ENCODE measurements at places on chromosomes 5 and 9. TPM values are rescaled to one million over a fixed set of nuclear protein-coding genes. Genes with fewer than 3 reads are reported as not detected.

Gene ZNF608
- total RNA-seq, result 10.9 TPM

- no peak overlapping the region for H3K4me3 ChIP-seq
- H3K27me3 ChIP-seq, result no peaks in the 10 kb centered on the region
- no peaks in the 10 kb centered on the region for H3K36me3 ChIP-seq
- H3K4me1 ChIP-seq, result no peaks in the 10 kb centered on the region
- DNase-seq, result no peak
Measured at GRCh38 chr5:140365941-140366340, 5.9 kb downstream of the SLC4A9 start.

- H3K27me3 ChIP-seq, result no peaks in the 10 kb centered on the region
- no peaks in the 10 kb centered on the region for H3K4me1 ChIP-seq
- H3K27ac ChIP-seq, result no peak overlapping the region
- H3K36me3 ChIP-seq, result peaks cover 31% of the 10 kb centered on the region
- no peak overlapping the region for H3K4me3 ChIP-seq
Measured at GRCh38 chr5:176471098-176471497, 22.9 kb downstream of the FAF2 start.

GRCh38 chr5:116088062-116088461 is 3.2 kb downstream of the COMMD10 start:
- H3K36me3 ChIP-seq, result peaks cover 26% of the 10 kb centered on the region
- H3K4me3 ChIP-seq, result no peak overlapping the region
- no peak for DNase-seq
- no peaks in the 10 kb centered on the region for H3K27me3 ChIP-seq
- H3K4me1 ChIP-seq, result no peaks in the 10 kb centered on the region

DNA sequence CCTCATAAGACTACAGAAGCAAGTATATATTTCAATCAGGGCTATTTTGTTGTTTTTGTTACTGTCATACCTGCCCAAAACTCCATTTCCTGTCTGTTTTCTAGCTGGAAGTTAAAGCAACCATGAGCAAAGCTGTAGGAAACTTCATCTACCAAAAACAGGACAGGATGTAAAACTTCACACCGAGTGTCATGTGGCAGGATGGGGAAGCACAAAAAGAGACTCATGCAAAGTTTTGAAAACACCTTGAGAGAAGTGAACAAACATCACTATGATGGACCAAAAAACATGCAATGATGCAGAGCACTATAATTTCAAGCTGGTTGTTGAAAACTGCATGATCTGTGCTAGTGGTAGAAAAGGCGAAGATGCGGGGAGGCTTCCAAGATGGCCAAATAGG is 6.3 kb upstream of the GZMA start:
- H3K4me3 ChIP-seq, result no peak overlapping the region
- no peaks in the 10 kb centered on the region for H3K27me3 ChIP-seq
- no peak overlapping the region for H3K27ac ChIP-seq
- no peaks in the 10 kb centered on the region for H3K36me3 ChIP-seq
- H3K4me1 ChIP-seq, result no peaks in the 10 kb centered on the region

DNA sequence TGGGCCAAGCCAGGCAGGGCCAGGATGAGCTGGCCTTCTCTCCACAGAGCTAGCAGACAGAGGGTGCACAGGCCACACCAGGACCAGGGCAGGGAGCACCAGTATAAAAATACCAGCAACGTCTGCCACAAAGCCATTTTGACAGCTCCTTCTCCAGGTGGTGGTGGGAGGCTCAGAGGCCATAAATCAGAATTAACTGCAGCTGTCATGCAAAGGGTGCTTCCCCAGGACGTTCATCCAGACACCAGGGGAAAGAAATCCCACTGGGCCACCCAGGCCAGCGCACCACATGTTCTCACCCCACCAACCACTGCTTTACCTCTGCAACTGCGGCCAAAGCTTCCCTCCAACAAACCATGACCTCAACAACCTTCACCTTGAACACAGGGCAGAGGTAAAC is 403.7 kb upstream of the TRPC7 start:
- no peak overlapping the region for H3K4me3 ChIP-seq
- no peaks in the 10 kb centered on the region for H3K36me3 ChIP-seq

DNA sequence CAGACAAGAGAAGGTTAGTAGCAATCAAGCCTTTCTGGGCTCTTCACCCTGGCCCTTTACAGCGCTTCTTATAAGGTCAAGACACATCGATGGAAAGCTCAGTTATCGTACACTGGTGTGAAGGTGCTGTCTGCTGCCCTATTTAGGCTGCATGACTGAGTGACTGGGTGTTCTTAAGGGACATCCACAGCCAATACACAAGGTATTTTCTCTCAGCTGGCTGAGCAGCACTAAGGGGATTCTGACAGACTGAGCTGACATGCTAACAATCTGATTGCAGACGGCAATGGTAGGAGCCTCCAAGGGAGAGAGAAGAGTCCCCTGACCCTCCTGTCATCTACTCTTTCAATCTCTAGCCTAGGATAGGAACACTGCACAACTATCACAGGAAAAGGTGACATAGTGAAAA is 577.9 kb downstream of the ISL1 start:
- H3K27me3 ChIP-seq, result no peaks in the 10 kb centered on the region
- no peaks in the 10 kb centered on the region for H3K36me3 ChIP-seq
- DNase-seq, result no peak
- no peaks in the 10 kb centered on the region for H3K4me1 ChIP-seq

Measured in SJCRH30 (cell line).